ENCODE measurements at places on chromosomes 12 and 14.

DNA sequence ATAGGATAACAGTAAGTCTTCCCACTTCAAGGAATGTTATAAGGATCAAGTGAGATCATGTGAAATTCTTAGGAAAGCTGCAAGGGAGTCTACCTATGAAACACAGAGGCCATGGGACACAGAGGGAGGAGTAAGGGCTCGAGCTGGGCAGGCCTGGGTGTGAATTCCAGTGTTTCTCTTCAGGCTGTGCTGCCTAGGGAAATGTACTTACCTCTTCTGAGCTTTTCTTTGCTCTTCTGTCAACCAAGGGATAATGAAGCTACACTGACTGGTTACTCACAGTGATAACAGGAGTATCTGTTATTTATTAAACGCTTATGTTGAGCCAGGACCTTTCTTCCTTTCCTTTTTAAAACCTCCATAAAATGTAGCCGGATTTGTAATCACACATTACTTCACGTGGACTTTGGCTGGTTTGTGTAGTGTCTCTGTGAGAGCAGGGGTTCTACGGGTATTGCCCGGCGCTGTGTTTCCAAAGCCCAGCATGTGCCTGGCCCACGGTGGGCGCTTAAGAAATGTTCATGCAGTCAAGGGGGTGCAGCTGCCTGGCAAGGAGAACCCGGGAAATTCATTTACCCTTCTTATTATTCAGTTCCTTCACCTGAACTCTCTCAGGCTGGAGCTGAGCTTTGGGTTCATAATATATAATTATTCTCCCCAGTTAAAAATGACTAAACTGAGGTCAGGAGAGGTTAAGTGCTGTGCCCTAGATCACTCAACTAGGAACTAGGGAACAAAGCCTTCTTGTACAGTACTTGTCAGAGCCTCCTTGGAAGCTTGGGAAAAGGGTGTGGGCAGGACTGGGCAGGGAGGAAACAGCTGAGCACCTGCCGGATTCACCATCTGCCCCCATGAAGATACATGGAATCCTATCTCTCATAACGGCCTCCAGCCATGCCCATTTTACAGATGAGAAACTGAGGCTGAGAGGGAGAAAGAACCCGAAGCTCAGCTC, 214.2 kb downstream of the CACNA1C start:
- DNase-seq = peak; percentile 39

- no peak for DNase-seq
Observed at GRCh38 chr12:124804011-124804621, 59.5 kb downstream of the SCARB1 start.

GRCh38 chr14:33551963-33552362, 398.9 kb downstream of the EGLN3 start:
- no peak for DNase-seq

GRCh38 chr14:92955381-92955780, 32.4 kb downstream of the CHGA start:
- DNase-seq = no peak

DNA sequence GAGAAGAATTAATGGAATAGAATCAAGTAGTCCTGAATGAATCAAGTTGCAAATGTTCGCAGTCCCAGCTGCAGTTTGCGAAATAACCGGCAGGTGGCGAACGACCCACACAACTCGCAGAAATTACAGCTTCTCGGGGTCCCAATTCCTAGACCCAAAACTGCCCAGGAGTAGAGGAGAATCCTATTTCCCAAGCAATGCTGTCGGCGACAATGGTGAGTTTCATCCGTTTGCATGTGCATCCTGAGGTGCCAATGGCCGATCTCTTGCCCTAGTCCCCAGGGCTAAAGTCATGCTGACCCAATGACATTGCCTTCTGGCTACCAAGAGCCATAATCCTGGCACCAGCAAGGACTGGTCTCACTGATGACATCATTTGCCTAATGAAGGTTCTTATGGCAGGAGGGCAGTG, 8.5 kb upstream of the ASCL1 start:
- no peak for DNase-seq

GRCh38 chr12:132222096-132222807, 78.0 kb downstream of the NOC4L start:
- no peak for DNase-seq

DNA sequence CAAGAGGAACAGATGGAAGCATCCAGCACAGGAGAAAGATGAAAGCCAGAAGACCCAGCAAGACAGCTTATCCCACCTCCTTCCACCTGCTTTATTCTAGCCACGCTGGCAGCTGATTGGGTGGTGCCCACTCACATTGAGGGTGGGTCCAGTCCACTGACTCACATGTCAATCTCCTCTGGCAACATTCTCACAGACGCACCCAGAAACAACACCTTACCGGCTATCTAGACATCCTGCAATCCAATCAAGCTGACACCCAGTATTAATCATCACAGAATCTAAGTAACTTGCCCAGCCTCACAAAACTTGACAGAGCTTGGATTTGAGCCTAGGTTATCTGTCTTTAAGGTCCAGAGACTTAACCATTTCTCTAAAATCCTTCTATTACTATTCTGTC, 208.9 kb downstream of the PAH start:
- no peak for DNase-seq

- peak; percentile 45 for DNase-seq
Observed at GRCh38 chr14:100618318-100618693, 31.1 kb upstream of the BEGAIN start.

- DNase-seq = no peak
Observed at GRCh38 chr12:67885375-67886169, 103.7 kb upstream of the IFNG-AS1 start.

DNA sequence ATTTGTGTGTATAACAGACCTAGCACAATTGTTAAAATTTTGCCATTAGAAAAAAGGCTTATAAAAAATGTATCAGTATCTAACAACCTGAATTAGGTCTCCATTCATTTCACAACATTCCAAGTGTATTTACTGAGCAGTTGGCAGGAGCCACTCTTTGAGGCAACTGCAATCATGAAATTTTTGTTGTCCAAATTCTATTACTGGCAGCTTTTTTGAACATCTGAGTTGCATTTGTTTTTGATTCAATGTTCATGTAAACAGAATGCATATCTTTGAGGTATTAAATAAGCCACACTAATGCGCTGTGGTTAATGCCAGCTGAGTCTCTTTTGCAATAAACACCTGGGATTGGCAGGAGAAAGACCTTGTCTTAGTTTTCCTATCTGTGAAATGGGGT, 8.7 kb downstream of the KITLG start:
- DNase-seq = no peak

DNA sequence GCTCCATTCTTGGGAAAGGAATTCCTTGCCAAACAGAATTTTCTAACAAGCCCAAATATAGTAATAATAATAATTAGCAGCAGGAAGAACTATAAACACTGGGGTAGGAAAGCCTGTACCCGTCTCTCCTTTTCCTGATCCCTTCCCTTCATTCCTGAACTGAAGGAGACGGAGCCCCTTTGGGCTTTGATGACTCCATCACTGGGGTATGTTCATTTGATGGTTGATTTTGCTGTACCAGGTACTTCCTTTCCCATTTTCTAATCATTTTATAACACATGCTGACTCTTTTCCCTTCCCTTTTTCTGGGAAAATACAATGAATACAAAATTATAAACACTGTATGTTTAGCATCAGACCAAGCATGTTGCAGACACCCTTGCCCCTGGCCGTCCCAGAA, 3.6 kb upstream of the RCOR1 start:
- DNase-seq = no peak

DNA sequence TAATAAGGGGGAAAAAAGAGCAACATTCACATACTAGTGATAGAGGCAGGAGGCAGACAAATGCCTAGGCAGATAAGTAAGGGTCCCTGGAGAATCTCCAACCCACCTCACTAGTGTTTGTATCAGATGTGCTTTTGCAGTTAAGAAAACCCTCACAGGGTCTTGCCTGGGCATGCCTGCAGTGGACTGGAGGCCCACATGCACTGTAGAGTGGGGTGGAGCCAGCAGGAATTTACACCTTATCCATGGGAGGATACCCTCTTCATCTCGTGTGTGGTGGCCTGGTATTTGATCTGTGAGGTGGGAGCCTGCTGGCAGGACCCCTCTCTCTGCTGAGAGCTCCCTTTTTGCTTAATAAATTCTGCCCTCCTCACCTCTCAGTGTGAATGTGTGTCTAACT, 238.0 kb upstream of the SLC16A7 start:
- no peak for DNase-seq

GRCh38 chr12:49825971-49826421, 2.2 kb downstream of the NCKAP5L start:
- no peak for DNase-seq

DNA sequence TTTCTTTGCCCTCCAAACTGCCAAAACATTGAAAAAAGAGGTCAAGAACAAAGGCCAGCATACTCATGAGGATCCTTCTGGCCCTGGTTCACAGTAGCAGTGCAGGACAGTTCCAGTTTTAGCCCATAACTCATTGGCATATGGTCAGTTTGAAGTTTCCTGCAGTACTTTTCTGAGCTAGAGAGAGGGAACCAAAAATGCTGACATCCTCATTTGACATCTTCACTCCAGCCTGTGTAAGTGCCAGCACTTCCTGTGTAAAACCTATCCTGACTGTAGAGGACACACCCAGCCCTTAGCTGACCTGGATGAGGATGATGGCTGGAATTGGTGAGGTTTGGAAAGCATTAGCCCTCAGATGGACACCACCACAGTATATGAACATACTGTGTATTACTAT, 84.1 kb downstream of the FGD4 start:
- no peak for DNase-seq

DNA sequence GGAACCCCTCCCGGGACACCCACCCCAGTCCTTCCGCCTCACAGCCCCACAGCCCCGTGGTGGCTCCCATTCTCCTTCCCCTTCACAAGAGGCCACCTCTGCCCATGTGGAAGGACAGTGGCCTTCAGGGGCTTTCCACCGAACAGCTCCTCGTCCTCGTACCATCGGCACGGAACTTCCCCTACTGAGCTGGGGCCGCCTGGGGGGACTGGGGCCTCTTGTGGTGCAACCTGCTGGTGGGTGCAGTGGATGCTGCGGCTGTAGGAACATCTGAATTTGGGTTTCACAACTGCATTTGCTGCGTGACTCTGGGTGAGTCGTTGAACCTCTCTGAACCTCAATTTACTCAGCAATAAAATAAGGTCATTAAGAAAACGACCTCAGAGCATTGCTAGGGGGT, 50.9 kb downstream of the RFLNA start:
- DNase-seq = no peak

- DNase-seq = no peak
Observed at GRCh38 chr12:42524716-42525115, 64.8 kb downstream of the PRICKLE1 start.

GRCh38 chr14:99039331-99040041, 232.5 kb downstream of the BCL11B start:
- no peak for DNase-seq

DNA sequence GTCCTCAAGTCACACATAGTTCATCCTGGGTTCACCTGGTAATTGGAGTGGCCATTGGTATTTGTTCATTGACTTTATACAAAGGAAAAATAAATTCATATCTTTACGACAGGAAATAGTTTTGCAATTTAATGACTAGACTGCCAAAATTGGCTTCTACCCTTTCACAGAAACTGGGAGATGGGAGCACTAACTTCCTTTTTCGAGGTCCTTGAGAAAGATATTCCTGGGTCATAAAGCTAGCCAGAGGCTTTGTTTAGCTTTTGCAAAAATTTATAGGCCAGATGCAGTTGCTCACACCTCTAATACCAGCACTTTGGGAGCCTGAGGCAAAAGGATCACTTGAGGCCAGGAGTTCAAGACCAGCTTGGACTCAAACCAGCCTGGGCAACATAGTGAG, 10.2 kb upstream of the OR11G2 start:
- DNase-seq = no peak

- DNase-seq = no peak
Observed at GRCh38 chr12:91940322-91940721, 205.3 kb downstream of the BTG1 start.

DNA sequence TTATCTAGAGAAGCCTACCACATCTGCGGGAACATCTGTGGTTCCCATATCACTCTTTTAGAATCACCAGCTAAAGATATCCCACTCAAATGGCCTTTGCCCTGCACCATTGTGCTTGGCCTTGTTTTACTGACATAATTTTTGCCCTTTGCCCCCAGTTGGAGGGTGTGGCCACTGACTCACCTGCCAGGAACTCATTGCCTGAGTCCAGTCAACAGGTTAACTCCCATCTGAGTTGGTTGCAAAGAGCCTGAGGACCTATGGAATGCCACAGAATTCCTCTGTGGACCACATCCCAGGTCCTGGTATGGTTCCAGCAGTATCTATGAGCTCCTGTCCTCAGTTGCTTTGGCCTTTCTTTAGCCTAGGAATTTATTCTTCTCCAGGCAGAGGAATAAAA, 55.7 kb upstream of the PTGR2 start:
- no peak for DNase-seq

DNA sequence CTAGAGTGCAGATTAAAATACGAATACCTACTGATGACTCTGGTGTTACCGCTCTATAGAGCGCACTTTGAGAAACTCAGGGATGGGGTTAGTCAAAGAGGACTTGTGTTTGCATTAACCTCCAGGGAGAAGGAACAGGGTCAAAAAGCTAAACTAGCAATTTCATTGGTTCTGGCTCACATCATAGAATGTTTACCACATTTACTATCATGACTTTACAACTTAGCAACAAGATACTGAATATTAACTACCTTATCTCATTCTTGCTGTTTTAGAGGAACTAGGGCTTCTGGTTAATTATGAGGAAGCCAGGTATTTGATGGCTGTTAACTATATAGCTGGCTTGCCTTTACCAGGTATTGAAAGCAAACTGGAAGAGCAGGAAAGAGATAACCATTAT, 12.8 kb downstream of the LGALS3 start:
- DNase-seq = no peak

DNA sequence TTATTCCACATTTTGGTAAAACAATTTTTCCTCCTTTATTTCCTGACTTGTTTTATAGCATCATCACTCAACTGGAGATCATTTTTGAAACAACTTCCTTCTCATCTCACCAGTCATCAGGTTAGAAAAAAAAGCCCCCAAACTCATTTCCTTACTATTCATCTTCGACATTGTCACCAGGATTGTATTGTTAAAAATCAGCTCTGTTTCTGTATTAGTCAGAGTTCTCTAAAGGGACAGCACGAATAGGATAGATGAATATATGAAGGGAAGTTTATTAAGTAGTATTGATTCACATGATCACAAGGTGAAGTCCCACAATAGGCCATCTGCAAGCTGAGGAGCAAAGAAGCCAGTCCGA, 392.6 kb downstream of the FUT8 start:
- no peak for DNase-seq

GRCh38 chr14:52267501-52268278, at the start of gene PTGDR:
Gene PTGDR (plus strand): TSS chr14:52267698. CDS start chr14:52267815, 117 bp downstream.
- no peak for DNase-seq

GRCh38 chr14:33359288-33359881, 420.7 kb downstream of the NPAS3 start:
- no peak for DNase-seq

GRCh38 chr12:3009780-3010179, 50.6 kb downstream of the TEAD4 start:
- DNase-seq = no peak

DNA sequence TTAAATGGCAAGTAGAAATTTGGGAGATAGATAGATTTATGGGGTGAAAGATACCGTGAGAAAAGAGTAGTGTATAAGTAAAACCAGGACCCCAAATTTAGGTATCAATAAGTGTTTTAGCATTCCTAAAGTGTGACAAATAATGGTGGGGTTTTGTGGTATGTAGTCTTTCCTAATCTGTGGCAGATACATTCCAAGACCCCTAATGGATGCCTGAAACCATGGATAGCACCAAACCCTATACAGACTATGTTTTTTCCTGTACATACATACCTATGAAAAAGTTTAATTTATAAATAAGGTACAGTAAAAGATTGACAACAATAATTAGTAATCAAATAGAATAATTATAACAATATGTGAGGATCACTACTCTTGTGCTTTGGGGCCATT, 14.4 kb upstream of the TCP11L2 start:
- no peak for DNase-seq

GRCh38 chr14:97299661-97300060, 502.5 kb downstream of the VRK1 start:
- no peak for DNase-seq

Data from suprapubic skin (tissue), 4 donors.